ENCODE measurements at places on chromosomes 5 and 9.

DNA sequence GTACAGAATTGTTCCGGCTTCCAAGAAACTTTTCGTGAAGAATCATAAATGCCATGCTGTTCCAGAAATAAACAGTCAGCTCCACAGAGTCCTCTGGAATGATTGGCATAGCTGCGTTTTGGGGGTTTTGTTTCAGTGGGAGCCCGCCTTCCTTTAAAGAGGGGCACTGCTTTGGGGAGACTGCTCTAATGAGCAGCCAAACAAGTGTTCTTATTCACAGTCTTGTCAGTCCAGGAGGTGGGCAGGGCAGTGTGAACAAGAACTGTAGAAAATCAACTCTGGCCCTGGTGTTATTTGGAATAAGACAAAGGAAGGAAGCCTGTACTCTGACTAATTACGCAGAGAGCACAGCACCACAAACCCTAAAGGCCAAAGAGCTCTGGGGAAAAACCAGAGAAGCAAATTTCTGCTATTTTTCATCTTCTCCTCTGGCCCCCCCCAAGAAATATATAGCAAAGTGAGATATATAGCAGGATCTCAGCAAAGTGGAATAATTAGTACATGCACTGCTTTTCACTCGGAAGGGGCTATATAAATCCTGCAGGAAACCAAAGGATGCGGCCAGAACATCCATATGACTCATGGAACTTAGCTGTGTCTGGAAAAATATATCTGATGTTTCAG is 92.9 kb downstream of the GLDC start:
- DNase-seq, result no peak

DNA sequence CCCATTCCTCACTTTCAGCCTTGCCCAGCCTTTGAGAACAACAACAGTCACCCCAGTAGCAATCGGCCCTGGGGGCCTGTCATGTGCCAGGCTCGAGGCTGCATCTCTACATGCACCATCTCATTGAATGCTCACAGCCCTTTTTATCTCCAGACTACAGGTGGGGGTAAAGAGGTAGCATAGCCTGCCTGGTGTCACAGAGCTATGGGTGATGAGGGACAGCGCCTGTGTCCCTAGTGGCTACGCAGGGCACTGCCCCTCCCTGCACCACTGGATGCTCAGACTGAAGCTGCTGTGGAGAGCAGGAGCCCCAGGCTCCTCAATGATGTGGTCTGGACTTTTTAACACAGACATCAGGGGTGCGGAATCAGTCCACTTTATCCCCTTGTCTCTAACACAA is 2.8 kb downstream of the CAMK2A start:
- no peak for DNase-seq

DNA sequence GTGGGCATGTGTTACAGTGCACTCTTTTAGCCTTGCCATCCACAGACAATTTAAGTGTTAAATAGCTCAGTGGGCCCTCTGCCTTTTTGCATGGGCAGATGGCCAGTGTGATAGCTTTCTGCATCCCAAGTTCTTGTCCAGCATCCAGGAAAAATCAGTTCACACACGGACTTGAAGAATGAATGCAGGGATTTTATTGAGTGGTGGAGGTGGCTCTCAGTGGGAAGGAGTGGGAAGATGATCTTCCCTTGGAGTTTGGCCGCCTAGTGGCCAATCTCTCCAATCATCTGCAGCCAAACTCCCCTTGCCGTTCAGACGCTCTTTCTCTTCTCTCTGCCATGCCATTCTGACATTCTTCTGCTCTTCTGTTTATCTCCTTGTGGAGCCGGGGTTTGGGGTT is 322.4 kb upstream of the GRAMD2B start:
- DNase-seq, result no peak

DNA sequence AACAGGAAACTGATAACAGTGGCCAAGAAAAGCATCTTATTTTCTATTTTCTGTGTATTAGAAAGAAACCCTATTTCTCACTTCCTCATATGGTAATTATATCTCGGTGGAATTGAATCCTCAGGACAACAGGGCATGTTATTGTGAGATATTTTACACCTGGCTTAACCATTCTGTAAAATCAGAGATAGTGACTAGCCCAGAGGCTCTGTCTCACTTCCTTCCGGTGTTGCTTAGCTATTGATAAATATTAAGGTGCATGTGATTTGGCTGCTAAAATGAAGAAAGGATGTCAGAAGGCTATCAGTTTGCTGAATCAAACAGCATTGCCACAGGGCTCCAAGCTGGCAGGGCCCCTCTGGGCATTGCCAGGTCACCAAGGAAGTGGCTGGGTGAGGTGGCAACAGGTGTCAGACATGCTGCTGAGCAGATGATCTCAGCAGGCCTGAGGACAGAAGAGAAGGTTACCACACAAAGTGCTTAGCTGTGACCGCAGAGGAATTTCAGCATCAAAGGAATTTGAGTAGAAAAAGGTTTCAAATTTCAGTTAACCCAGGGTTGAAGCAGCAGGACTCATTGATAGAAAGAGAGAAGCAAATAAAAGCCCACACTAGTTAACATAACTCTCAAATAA is 330.7 kb downstream of the PDE4D start:
- DNase-seq, result no peak

DNA sequence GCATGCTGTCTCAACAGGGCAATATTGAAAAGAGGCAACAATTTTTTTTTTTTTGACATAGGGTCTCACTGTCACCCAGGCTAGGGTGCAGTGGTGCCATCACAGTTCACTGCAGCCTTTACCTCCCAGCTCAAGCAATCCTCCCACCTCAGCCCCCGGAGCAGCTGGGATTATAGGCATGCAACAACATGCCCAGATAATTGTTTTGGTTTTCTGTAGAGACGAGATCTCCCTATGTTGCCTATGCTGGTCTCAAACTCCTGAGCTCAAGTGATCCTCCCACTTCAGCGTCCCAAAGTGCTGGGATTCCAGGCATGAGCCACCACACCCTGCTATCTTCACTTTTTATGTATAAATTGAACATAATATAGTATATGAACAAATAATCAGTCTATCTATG is 47.6 kb downstream of the PRELID2 start:
- no peak for DNase-seq

- no peak for DNase-seq
Observed at GRCh38 chr5:79890930-79891249, 100.2 kb downstream of the MTX3 start.

- no peak for DNase-seq
Observed at GRCh38 chr5:125293223-125293622, 546.8 kb upstream of the ZNF608 start.

GRCh38 chr5:96563816-96564215 is 98.4 kb upstream of the CAST start:
- DNase-seq, result no peak

GRCh38 chr9:69173891-69174615 is at the start of gene TJP2:
Gene TJP2 (plus strand): TSS chr9:69174277. CDS start chr9:69174373, 96 bp downstream.
- DNase-seq, result no peak

GRCh38 chr5:143751342-143751741 is 60.6 kb upstream of the HMHB1 start:
- no peak for DNase-seq

- DNase-seq, result no peak
Observed at GRCh38 chr9:32340361-32340760, 44.1 kb upstream of the ACO1 start.

DNA sequence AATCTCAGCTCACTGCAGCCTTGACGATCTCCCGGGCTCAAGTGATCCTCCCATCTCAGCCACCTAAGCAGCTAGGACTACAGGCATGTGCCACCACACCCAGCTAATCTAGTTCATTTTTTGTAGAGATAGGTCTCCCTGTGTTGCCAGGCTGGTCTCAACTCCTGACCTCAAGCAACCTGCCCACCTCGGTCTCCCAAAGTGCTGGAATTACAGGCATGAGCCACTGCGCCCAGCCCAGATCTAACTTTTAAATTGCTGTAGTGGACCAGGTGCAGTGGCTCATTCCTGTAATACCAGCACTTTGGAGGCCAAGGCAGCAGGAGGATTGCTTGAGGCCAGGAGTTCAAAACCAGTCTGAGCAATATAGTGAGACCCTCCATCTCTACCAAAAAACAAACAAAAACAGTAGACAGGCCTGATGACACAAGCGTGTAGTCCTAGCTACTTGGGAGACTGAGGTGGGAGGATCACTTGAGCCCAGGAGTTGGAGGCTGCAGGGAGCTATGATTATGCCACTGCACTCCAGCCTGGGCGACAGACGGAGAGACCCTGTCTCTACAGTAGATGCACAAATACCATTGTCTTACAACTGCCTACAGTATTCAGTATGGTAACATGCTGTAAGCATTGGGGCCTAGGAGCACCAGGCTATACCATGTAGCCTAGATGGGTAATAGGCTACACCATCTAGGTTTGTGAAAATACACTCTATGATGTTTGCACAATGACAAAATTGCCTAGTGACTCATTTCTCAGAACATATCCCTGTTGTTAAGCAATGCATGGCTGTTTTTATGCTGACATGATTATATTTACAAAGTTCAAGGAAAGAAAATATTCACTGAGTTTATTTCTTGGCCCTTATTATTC is 1.5 kb upstream of the SIT1 start:
- DNase-seq, result no peak

- no peak for DNase-seq
Observed at GRCh38 chr5:86971034-86971571, 296.6 kb upstream of the RASA1 start.

DNA sequence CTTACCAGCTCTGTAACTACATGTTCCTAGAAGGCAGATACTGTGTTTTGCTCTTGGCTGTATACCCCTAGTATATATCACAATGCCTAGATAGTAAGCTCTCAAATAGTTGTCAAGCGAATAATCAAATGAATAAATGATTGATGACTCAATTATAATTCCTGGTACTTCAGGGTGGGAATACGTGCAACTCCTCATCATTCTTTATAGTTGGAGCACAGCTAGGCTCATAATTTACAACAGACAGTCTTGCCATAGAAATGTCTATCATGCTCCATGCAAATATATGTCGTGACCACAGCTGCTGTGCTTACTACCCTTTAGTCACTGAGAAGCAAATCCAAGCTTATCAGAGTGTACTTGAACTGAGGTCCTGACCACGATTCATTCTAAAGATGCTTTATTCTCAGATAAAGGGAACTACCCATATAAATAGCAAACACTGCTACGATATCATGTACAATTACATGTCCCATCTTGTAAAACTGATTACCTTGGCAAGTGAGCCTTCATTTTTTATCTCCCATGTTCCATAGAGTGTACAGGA is 52.1 kb downstream of the STRBP start:
- no peak for DNase-seq

DNA sequence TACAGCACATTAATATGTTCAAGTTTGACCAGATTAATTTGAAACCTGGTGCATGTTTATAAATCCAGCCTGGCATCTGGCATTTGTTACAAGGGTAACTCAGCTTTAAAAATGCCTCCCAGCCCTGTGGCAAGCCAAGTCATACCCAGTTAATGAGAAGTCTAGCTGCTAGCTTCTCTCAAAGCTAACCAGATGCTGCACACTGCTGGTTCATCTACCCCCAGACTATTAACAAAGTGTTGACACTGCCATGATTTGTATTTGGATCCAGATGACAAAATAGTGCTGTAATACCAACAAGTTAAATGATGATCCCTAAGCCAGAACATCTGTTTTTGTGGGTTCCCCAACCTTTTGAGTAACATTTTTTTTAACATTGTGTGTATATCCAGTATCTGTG is 573.7 kb upstream of the DAB2 start:
- DNase-seq, result no peak

DNA sequence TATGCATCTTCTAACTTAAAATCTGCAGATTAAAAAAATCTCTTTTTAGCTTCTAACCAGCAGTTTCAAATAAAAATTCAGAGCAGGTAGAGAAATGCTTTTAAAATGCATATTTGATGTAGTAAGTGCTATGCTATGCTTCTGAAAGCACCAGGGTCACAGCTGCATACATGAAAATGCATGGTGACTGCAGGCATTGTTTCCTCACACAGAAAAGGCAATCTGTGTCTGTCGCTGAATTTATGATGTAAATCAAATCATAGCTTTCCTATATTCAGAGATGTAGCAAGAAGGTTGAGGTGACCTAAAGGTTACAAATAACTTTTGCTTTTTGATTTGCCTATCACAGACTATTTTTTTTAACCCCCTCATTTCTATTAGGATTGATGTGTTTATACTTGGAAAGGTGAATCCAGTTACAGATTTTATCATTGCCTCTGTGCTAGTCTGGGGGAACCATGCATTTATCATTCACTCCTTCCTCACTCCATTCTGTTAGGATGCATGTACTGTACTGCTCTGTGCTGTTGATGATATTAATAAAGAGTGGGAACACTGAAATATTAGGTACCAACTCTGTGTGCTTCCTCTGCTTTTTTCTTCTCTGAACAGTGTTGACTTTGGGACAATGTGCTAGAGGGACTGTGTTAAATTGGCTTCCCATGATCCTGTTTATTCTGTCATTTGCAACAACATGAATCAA is 65.6 kb downstream of the FOCAD start:
- DNase-seq, result no peak

DNA sequence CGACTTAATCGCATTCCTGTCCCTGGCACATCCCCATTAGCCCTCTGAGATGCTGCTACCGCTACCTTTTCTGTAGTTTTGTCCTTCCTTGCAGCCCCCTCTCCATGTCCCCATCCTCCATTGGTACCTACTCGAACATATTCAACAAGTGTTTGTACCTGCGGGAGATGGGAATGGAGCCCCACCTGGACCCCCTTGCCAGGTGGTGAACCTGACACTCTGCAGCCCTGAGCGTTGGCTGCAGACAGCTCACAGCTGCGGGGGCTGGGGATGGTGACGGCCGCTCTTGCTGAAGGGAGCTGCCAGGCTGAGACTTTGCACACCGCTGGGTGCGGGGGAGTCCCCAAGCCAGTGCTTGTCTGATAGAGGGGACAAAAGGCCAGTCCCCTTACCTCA is 96.3 kb upstream of the DAP start:
- DNase-seq, result no peak

- DNase-seq, result no peak
Observed at GRCh38 chr5:69467442-69468225, 25.0 kb upstream of the OCLN start.

DNA sequence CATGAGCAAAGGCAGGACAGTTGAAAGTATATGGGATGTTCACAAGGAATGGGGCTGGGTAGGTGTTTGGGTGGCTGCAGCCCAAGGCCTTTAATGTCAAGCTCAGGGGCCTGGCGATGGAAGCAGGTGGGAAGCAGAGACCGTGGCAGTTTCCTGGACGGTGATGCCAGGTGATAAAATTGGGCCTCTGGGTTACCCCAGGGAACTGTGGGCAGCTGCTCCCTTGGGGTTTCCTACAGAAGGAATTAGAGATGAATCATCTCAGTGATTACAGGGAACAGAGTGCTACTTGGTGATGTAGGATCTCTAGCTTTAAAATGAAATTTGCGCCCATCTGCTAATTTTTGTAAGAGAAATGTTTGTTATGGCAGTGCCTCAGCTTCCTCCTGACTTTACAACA is 39.2 kb downstream of the TSTD2 start:
- no peak for DNase-seq

GRCh38 chr9:38185647-38186403 is 116.8 kb upstream of the SHB start:
- no peak for DNase-seq

- DNase-seq, result no peak
Observed at GRCh38 chr5:76143884-76144283, 60.7 kb downstream of the SV2C start.

GRCh38 chr5:181173027-181173419 is 25.6 kb downstream of the OR2V2 start:
- DNase-seq, result no peak

- DNase-seq, result no peak
Observed at GRCh38 chr9:127999461-127999860, 18.7 kb upstream of the EEIG1 start.

- no peak for DNase-seq
Observed at GRCh38 chr9:68983522-68984424, 30.1 kb downstream of the PRKACG start.

All from stimulated activated CD8-positive, alpha-beta memory T cell treated with anti-CD3 and anti-CD28 coated beads, Interleukin-7, amount 100 ng/mL, for 1 hour (primary cell).